Skeletal muscle cell (primary cell): ENCODE measurements at places on chromosomes 16 and 17.
A peak's percentile ranks its signal among the peaks of the same experiment; 100 is the strongest.

DNA sequence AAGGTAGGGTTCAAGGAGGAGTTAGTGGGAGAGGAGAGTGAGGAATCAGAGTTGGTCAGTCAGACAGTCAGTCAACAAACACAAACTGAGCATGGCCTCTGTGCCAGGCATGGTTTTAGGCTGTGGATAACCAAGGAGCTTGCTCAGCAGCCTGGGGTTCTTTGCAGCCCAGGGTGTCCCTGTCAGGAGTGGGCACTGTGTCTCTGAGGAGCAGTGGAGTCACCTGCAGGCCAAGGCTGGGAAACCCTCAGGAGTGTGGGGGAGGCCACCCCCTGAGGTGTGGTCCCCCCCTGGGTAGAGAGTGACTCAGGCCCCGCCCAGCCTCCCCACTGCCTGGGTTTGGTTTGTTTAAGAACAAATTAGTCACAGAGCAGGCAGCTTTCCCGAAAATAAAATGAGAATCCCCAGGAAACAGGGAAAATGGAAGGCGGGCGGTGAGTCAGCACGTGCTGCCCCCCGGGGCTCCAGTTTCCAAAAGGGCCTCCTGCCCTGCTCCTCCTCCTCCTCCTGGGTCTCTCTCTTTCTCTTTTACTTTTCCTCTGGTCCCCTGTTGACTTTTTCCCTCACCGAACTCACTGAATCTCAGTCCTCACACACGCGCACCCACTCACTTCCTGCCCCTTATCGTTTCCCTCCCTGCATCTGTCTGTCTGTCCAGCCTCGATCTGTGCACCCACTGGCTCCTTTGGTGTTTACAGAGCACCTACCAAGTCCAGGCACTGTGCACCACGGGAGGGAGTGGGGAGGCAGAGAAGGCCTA, 44.3 kb downstream of the SOCS3 start:
- peak; percentile 85 for DNase-seq

- no peak for DNase-seq
Measured at GRCh38 chr16:87133112-87133850, 183.9 kb downstream of the C16orf95 start.

GRCh38 chr16:74622005-74622404, 15.1 kb upstream of the GLG1 start:
- DNase-seq: no peak

DNA sequence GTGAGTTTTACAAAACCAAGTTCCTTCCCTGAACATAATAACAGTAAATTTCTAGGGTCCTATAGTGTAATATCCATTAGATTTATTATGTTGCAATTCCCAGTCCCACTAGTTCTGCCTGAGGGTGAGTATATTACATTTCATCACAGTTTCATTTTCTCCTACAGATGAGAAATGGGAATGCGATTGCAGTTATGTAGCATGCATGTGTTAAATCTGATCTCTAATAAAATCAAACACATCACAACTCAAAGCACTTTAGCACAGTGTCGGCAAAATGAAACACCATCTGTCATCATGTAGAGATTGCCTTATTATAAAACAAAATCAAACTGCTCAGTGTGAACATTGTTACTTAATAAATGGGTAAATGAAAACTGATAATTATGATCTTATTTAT, 180.5 kb upstream of the TOX3 start:
- no peak for DNase-seq

DNA sequence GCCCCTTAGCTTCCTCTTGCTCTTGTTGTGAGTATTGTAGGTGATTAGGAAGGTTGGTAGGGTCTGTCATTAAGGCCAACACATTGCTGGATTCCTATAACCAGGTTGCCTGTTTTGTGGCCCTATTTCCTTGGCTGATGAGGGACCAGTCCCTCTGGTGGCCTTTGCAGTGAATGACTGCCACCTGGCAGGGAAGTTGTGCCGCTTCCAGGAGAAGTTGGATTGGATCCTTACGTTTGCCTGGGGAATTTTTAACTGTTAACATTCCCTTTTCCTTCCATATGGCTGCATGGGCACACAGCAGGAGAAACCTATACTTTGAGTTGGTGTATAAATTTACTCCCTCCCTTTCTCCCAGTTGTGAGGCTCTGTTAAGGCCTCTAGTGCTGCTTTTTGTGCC, 32.4 kb downstream of the LCMT1 start:
- no peak for DNase-seq

DNA sequence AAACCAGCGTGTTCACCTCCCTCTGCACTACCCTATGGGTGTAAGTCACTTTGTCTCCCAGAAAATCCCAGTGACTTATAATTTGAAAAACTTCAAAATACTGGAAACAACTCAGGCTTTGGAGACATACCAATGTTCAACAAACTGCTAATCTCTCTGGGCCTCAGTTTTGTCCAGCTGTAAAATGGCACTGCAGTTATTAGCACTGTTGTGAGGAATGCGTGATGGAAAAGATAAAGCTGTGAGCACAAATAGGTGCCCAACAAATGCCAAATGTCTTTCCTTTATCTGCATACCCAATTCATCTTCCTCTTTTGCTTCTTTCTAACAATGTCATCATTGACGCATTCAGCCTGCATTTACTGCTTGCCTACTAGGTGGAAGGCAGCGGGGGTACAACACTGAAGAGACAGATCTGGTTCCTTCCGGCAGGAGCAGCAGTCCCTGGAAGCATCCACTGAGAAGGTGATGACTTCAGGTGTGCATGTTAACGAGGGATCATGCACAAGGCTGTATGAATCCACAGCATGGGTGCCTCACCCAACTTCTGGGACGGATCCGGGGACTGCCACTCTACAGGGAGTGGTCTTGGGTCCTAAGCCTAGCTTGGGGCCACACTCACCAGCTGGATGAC, 63.4 kb downstream of the CYTH1 start:
- no peak for DNase-seq

DNA sequence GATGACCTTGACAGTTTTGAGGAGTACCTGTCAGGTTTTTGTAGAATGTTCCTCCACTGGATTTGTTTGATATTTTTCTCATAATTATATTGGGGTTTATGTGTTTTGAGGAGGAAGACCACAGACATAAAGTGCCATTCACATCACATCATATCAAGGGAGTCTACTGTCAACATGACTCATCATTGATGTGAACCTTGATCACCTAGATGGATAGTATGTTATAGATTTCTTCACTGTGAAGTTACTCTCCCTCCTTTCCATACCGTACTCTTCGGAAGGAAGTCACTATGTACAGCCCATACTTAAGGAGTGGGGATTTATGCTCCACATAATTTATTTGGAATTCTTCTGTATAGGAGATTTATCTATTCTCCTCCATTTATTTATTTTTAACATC, 23.2 kb downstream of the PRSS54 start:
- no peak for DNase-seq

GRCh38 chr17:75684924-75685323, 17.8 kb downstream of the SAP30BP start:
- no peak for DNase-seq

- no peak for DNase-seq
Measured at GRCh38 chr17:68600067-68600930, 868 bp downstream of the FAM20A start.

GRCh38 chr17:56913353-56913866, 439 bp downstream of the TRIM25 start:
- DNase-seq: no peak

- DNase-seq: no peak
Measured at GRCh38 chr17:7882629-7883028, 6.0 kb upstream of the CHD3 start.

GRCh38 chr16:3259836-3260235, 3.4 kb upstream of the MEFV start:
- DNase-seq: no peak

DNA sequence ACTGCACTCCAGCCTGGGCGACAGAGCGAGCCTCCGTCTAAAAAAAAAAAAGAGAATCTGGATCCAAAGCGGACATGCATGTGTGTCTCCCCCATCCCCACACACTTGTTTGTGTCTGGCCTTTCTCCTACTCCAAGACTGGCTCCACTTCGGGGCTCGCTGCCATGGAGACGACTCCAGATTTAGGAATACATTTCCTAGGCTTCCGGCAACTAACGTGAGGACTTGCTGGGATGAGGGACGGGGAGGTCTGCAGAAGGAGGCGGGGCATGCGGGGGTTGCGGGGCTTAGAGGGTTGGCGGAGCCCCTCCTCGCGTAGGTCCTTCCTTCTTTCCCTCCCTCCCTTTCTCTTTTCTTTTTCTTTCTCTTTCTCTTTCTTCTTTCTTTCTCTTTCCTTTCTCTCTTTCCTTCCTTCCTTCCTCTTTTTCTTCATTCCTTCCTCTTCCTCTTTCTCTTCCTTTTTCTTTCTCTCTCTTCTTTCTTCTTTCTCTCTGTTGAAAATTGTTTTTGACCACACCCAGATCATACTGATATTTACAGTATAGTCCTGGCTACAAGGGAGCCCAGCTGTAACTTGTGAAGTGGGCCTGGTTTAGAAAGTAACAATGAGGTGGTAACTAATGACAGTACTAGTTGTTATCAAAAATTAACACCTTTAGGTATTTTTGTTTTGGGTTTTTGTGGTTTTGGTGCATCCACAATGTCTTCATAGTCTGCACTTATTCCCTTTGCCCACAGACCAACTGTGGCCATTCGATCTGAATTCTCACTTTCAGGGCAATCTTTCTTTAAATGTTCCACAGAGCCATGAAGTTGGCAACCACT, 25.2 kb downstream of the MIS12 start:
- DNase-seq: no peak

GRCh38 chr17:33137426-33137825, 145.8 kb downstream of the SPACA3 start:
- DNase-seq: no peak
